Articular chondrocyte of knee joint (primary cell): ENCODE measurements at places on chromosomes 7 and 10. TPM values are rescaled to one million over a fixed set of nuclear protein-coding genes. Genes with fewer than 3 reads are reported as not detected.

ATOH7 gene
- 0.11 TPM in 1 of 2 replicates, not detected in the other for total RNA-seq

PGAM1 gene
- total RNA-seq: 524 and 551 TPM in 2 replicates

SPDYE9 gene
- under 0.01 TPM in 1 of 2 replicates, not detected in the other for total RNA-seq

KCNIP2 gene
- total RNA-seq: 1.0 and 1.1 TPM in 2 replicates

CYP2C19 gene
- total RNA-seq: 0.11 TPM in 1 of 2 replicates, not detected in the other

NRAP gene
- 0.13 and 0.22 TPM in 2 replicates for total RNA-seq

TMEM248 gene
- 110 and 122 TPM in 2 replicates for total RNA-seq

MPP7 gene
- total RNA-seq: 9.9 and 11.6 TPM in 2 replicates

PLXNA4 gene
- total RNA-seq: 14.5 and 21.7 TPM in 2 replicates

ADRB1 gene
- total RNA-seq: not detected in 2 replicates

CLRN3 gene
- not detected in 2 replicates for total RNA-seq

CFAP43 gene
- 0.78 and 1.2 TPM in 2 replicates for total RNA-seq

MYOZ1 gene
- total RNA-seq: 0.26 and 0.32 TPM in 2 replicates

SFTPA1 gene
- total RNA-seq: not detected in 2 replicates

ASB10 gene
- not detected in 2 replicates for total RNA-seq

CRHR2 gene
- total RNA-seq: not detected in 2 replicates

CCNJ gene
- total RNA-seq: 5.0 and 5.2 TPM in 2 replicates

GLUD1 gene
- 180 and 203 TPM in 2 replicates for total RNA-seq

ATG9B gene
- 0.32 TPM in 1 of 2 replicates, not detected in the other for total RNA-seq

NEUROG3 gene
- not detected in 2 replicates for total RNA-seq

TMEM26 gene
- 11.8 and 12.0 TPM in 2 replicates for total RNA-seq

CAV2 gene
- 47.6 and 73.1 TPM in 2 replicates for total RNA-seq

ACSM6 gene
- total RNA-seq: not detected in 2 replicates

IDI2 gene
- not detected in 2 replicates for total RNA-seq

H2BK1 gene
- total RNA-seq: not detected in 2 replicates

NRBF2 gene
- total RNA-seq: 36.5 and 41.4 TPM in 2 replicates
